ENCODE measurements at places on chromosomes 13 and 19. TPM values are rescaled to one million over a fixed set of nuclear protein-coding genes. Genes with fewer than 3 reads are reported as not detected.

ALOX5AP gene
- polyA plus RNA-seq, result 0.40 TPM

EEF1AKMT1 gene
- 5.8 TPM for polyA plus RNA-seq

SGCG gene
- polyA plus RNA-seq, result 0.29 TPM

ADPRHL1 gene
- 1.1 TPM for polyA plus RNA-seq

SIGLEC10 gene
- not detected for polyA plus RNA-seq

PLA2G4C gene
- polyA plus RNA-seq, result 11.3 TPM

ZNF724 gene
- 1.0 TPM for polyA plus RNA-seq

ZNF492 gene
- 0.09 TPM for polyA plus RNA-seq

ZNF177 gene
- 1.9 TPM for polyA plus RNA-seq

RFPL4AL1 gene
- polyA plus RNA-seq, result not detected

GRCh38 chr13:34276764-34277163 is 458.8 kb downstream of the RFC3 start:
- DNase-seq, result no peak

DNA sequence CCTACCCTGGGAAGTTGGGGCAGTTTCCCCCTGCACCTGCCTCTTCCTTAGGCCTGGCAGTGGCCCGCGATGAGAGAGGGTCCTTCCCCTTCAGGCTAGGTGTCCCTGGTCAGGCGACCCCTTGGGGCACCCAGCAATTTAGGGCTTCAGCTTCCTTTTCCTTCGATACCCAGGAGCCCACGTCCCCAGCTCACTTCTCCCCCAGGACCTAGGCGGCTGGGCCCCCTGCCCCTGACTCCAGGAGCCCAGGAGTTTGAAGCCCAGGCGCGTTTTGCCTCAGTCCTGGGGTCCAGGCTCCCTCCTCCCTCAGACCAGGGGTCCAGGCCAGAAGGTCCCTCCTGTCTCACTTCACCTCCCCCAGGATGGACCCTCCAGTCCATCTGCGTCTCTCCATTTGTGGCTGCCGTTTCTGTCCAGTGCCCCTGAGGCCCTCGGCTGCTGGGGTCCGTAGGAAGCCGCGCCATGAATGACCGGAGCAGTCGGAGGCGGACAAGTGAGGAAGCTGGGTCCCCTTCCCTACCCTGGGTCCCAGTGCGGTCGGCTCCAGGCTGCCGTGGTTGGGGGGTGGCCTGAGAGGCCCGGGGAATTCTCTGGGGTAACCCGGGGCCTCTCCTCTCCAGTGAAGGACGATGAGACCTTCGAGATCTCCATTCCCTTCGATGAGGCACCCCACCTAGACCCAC is 714 bp downstream of the CCDC106 start:
- DNase-seq, result no peak

DNA sequence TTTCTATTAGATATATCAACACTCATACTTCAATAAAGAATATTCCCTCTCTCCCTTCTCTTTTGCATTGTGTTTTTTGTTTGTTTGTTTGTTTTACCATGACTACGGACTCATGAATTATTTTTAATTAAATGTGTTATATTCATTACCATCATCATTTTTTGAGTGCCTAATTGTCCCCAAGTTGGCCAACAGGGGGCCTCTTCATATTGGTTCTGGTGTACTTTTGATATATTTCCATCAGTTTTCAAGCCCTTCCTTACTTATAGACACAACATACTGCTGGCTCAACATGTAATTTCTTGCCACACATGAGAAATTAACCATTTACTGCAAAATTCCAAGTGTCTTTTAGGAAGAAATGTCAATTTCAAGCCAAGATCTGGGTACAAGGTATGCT is 54.5 kb upstream of the GPC6 start:
- no peak for DNase-seq

DNA sequence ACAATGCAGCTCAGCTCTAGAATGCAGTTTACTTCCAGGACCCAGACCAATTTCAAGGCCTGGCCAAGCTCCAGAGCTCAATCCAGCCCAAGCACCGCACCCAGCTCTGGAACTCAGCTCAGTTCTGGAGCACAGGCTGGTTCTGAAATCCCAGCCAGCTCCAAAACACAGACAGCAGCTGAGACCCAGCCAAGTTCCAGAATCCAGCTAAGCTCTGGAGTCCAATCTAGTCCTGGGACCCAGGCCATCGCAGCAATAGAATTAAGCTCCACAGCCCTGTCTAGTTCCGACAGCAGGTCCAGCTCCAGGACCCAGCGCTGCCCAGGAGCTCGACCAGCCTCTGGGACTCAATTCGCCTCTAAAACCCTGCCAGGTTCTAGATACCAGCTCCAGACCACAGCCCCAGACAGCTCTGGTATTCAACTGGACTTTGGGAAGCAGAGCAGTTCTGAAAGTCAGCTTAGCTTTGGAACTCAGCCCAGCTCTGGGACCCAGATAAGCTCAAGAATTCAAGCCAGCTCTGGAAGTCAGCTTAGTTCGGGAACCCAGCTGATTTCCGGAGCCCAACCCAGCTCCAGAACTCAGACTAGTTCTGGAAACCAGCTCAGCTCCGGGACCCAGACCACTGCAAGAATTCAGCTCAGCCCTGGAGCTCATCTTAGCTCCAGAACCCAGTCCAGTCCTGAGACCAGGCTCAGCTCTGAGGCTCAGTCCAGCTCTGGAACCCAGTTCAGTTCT is 6.8 kb downstream of the GIPC3 start:
- no peak for DNase-seq

DNA sequence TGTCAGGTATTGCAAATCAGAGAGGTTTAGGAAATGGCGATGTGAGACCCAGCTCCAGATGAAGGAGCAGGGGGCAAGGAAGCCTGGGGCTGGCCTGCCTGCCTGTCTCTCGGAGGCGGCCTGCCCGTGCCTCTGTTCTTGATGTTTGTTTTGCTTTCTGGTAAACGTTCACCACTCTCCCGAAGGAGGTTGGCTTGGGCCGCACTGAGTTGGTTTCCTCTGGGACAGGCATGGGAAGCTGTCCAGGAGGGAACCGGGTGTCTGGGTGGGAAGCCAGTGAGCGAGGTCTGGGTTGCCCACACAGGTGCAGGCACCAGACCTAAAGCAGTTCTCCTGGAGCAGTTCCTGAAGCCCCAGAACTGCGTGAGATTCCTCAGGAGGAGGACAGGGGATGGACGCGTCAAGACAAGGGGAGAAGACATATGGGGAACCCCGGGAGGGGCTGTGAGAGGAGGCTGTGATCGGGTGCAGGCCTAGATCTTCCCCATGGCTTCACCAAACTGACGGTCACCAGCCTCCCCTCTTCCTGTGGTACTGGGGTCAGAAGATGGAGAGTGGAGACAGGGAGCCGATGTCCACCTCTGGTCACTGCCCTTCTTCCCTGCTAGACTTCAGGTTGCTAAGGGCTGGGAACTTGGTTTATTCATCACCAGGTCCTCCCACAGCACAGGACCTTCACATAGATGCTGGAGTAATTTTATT is 15.2 kb downstream of the COL4A2 start:
- no peak for DNase-seq

DNA sequence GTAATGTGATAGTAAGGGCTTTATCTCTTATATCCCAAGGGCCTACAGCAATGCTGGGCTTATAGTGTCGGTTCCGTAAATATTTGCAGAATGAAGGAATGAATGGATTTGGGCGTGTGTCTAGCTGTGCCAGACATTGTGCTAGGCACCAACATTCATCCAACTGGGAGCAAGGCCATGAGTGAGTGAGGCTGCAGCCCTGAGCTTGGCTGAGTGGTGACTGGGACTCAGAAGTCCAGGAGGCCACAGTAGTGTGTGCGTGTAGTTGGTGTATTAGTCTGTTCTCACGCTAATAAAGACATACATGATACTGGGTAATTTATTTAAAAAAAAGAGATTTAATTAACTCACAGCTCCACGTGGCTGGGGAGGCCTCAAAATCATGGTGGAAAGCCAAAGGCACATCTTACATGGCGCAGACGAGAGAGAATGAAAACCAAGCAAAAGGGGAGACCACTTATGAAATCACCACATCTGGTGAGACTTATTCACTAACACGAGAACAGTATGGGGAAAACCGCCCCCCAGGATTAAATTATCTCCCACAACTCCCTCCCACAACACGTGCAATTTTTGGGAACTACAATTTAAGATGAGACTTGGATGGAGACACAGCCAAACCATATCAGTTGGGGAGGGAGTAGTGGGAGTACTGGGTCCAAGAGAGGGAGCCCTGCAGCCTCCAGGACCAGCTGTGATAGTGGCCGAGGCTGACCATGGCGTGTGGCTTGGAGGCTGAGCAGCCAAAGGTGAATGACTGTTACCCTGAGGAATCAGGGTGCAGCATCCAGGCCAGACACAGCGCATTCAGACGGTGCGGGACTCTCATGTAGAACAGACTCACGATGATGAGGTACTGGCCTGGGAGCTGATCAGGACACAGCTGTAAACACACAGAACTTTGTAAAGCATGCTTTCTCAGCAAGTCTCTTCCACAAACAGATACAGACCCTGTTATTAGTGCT is 104.6 kb downstream of the TEX26 start:
- no peak for DNase-seq

DNA sequence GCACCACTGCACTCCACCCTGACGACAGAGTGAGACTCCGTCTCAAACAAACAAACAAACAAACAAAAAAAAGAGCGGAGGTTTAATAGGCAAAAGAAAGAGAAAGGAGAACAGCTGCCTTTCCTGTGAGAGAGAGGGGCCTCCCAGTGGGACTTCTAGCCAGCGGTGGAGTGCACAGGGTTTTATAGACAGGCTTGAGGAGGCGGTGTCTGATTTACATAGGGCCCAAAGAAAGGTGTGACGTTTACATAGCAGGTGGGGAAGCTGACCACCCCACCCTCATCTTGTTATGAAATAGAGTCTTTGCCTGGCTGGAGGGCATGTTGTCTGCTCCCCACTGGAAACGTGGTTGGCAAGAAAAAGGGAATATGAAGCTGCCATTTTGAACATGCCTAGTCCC is 106.0 kb upstream of the CSNK1A1L start:
- no peak for DNase-seq

GRCh38 chr19:10553087-10553667 is 9.5 kb downstream of the ATG4D start:
- DNase-seq, result no peak

- no peak for DNase-seq
These were observed at the start of gene PEAK3 for GRCh38 chr19:2282062-2282861. Gene PEAK3 (minus strand): TSS chr19:2282175. CDS start chr19:2280931, 1,244 bp downstream.

DNA sequence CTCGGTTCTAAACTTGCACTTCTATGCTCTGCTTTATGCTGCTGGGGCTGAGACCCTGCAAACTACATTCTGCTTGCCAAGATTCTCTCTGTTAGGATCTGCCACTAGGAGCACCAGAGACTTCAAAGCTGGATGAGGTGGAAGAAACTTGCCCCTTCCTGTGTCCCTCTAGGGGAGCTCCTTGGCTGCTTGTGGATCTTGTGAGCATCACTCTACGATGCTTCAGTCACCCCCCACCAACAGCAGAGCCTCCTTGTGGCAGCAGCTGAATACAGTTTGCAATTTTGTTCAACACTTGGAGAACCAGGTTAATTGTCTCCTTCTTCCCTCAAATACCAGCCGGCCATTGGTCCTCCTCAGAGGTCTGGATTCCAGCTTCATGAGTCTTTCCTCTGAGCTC is 310.6 kb downstream of the FGF14 start:
- no peak for DNase-seq

DNA sequence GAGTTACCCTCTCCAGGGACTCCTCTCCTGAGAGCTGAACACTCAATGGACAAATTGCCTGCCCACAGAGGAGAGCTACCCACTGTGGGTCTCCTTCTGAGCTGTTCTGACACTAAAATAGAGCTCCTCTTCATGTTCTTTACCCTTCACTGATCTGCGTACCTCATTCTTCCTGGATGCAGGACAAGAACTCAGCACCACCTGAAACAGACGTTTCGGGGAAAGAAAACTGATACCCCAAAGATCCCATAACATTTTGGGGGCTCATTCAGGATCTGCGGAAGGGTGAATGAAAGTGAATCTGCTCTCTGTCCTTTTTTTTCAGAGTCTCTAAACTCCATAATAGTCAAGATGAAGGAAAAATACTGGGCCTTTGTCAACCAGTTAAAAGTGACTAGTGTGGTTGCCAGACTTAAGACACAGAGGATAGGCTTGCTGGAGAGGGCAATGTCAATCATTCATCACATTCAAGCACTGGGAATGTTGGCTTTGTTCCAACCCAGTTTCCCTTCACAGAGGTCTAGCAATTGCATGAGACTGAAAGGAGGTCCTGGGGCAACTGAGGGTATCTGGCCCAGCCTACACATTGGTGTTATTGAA is 136.7 kb upstream of the SLITRK6 start:
- no peak for DNase-seq

DNA sequence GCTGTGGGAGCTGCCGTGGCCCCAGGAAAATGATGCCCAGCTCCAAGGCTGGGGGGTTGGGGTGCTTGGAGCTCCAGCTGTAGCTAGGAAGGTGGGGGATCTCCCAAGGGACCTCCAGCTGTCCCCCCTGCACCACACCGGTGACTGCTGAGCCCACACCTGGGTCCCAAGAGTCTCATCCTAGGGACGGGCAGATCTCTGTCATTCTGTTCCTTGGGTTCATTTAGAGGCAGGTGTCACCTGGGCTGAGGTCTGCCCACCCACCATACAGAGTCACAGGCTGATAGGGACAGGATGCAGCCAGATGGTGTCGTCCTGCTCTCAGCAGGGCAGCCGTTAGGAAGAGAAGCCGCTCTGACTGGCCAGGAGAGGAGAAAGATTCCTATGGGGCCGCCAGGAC is 5.3 kb downstream of the F2RL3 start:
- no peak for DNase-seq

- DNase-seq, result no peak
These were observed 9.4 kb downstream of the LTBP4 start for GRCh38 chr19:40610396-40611064.

GRCh38 chr19:13574933-13575332 is 68.7 kb upstream of the CACNA1A start:
- no peak for DNase-seq

DNA sequence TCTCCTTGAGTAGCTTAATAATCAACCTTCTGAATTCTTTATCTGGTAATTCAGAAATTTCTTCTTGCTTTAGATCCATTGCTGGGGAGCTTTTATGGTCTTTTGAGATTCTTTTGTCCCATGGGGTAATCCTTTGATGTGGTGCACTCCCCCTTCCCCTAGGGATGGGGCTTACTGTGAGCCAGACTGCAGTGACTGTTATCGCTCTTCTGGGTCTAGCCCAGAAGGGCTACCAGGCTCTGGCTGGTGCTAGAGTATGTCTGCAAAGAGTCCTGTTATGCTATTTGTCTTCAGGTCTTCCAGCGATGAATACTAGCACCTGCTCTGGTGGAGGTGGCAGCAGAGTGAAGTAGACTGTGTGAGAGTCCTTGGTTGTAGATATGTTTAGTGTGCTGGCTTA is 41.7 kb downstream of the UFM1 start:
- no peak for DNase-seq

- DNase-seq, result no peak
These were observed 1102.0 kb upstream of the SPRY2 start for GRCh38 chr13:81442904-81443303.

DNA sequence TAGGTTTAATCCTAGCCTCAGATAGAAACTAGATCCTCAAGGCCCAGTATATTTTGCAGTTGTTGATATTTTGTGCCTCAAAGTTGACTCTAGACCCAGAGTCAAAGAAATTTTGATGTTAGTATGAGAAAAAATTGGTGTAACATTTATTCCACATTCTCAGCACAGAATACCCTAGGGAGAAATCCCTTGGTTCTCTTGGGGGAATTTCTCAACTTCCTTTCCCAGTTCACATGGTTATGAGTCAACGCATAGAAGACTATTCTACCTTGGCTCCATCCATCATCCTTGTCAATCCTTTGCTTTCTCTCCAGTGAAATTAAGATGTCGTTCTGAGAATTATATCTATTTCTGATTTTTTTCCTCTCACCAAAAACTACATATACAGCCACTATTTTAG is 145.3 kb downstream of the POSTN start:
- DNase-seq, result no peak

GRCh38 chr19:17489392-17490030 is 19.2 kb downstream of the SLC27A1 start:
- DNase-seq, result no peak

GRCh38 chr19:13748169-13748828 is 16.0 kb upstream of the MRI1 start:
- DNase-seq, result no peak

Measured in BJ (cell line).